Astrocyte of the spinal cord (primary cell): ENCODE measurements at places on chromosomes 3 and 15.

DNA sequence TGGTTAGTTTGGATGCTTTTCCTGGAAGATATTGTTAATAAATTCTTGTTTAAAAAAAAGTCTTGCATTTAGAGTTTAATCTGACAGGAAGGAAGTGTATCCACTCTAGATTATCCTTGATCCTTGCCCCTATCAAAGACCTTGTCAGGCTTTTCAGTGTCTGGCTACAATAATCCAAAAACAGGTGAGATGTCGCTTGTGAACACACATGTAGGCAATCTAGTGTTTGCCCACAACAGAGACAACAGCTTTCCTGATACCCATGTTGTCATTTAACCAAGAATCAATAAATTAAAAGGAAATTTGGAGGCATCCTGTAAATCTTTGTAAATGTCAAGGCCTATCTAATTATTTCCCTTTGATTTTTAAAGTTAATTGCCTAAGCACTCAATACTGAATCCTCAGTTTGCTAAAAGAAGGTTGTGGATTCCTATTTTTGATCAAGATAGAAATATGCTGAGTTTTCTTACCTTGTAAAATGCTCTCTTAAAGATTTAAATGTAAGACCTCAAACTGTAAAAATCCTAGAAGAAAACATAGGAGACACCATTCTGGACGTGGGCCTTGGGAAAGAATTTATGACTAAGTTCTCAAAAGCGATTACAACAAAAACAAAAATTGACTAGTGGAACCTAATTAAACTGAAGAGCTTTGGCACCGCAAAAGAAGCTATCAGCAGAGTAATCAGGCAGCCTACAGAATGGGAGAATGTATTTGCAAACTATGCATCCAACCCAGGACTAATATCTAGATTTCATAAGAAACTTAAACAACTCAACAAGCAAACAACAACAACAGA is 207.7 kb downstream of the NAALADL2 start:
- no peak for DNase-seq

DNA sequence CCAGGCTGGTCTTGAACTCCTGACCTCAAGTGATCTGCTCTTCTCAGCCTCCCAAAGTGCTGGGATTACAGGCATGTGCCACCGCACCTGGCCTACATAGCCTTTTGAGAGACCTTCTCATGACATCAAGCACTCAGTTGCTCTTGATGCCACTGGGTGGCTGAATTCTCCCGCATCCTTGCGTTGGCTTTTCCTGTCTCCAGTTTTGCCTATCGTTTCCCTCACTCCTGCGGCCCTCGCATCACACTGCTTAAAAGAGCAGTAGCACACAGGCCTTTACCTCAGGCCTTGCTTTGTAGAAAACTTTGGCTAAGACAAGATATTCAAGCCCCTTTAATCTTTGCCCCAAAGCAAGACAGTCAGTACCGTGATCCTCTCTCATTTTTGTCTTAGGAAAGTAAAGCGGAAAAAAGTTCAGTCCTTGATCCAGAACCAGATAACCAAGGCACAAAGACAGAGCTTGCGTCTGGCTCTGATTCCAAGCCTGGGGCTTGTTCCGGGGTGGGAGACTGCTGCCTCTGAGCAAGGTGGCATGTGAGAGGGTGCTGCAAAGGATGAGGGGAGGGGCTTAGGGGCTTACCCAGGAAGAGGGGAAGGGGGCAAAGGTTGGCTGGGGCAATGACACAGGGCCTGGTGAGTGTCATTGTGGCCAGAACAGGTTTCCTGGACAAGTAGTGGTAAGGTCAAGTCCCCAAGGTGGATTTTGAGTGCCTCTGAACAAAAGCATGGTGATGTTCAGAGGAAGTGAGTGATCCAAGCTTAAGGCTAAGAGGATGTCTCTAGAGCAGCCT is 175.0 kb upstream of the TLE3 start:
- DNase-seq, result no peak

GRCh38 chr15:92586383-92586942 is 69.1 kb downstream of the FAM174B start:
- DNase-seq, result no peak

DNA sequence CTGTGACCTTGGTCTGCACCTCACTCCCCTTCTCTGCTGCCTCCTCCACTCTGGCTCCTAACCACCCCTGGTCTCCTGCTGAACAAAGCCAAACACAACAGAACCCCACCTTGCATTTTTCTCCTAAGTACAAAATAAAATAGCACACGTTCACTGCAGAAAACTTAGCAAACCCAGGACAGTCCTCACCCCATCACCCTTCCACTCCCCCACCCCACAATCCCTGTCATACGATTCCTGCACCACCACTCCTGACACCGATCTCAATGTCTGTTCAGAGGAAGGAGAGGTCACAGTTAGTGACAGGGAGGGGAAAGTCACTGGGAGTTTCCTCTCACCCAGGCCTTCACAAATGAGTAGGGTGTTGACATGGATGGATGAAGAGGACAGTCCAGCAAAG is 4.2 kb downstream of the VPS33B start:
- DNase-seq, result no peak

DNA sequence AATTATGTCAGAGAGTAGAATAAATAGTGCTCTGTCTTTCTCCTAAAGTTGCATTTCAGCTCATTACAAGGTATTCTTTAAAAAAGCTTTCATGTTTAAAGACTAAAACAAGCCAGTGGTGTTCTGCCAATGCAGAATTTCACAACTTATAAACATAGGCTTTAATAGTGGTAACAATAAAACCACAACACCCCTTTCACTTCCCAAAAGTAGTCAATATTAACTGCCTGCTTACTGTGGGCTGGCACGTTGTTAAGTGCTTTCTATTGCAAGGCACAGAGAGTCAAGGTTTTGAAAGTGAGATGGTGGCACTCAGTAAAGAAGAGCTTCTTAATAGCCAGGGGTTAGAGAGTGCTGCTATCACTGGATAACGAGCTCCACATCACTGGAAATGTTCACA is 8.4 kb upstream of the RTP1 start:
- no peak for DNase-seq

DNA sequence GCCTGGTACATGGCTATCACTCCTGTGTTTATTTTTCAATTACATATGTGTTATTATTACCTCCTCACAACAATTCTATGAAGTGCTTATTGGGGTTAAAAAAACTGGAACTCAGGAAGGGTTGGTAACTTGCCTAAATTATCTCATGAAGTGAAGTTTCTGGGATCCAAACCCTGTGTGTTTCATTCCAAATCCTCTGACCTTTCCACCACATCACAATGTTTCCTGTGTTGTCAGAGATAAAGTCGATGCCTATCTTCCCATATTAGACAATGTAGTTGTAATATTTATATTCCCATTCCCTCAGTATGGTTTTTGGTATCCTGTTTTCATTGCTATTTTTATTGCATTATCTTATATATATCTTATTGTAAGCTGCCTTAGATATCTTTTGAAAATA is 269.1 kb upstream of the CFAP20DC start:
- no peak for DNase-seq

GRCh38 chr3:127077068-127077467 is 94.2 kb downstream of the PLXNA1 start:
- no peak for DNase-seq

DNA sequence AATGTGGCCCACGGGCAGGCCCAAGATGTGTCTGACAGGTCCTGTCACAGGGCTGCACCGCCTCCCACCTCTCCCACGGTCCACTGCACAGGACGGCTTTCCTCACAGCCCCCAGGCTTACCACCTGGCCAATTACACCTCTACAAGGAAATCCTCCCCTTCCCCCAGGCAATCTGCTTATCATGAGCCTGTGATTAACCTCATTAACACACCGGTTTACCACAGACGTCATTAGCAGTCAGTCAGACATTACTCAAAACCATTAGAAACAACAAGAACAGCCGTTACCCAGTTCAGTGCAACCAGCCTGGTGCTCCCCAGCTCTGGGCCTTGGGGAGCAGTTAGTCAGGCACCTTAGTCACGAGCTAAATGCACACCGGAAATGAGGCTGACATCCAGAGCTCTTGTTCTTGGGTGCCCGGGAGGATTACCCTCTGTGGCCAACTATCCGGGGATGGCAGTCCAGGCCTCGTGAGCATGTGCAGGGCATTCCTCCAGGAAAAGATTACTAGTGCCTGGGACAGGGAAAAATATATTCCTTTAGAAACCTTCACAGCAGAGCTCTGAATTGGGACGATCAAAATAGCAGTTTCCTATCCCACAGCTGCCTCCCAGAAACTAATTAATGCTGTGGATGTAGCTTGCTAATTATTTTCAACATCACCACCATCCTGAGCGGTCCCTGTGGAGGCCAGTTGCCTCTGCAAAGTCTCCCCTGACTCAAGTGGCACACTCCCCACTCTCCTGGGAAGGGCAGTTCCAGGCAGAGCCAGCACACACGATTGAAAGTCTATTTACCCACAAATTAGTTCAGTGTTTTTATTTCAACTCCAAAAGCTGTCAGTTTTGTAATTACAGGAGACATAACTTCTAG is 117.4 kb upstream of the ZBED2 start:
- DNase-seq, result peak; percentile 29

DNA sequence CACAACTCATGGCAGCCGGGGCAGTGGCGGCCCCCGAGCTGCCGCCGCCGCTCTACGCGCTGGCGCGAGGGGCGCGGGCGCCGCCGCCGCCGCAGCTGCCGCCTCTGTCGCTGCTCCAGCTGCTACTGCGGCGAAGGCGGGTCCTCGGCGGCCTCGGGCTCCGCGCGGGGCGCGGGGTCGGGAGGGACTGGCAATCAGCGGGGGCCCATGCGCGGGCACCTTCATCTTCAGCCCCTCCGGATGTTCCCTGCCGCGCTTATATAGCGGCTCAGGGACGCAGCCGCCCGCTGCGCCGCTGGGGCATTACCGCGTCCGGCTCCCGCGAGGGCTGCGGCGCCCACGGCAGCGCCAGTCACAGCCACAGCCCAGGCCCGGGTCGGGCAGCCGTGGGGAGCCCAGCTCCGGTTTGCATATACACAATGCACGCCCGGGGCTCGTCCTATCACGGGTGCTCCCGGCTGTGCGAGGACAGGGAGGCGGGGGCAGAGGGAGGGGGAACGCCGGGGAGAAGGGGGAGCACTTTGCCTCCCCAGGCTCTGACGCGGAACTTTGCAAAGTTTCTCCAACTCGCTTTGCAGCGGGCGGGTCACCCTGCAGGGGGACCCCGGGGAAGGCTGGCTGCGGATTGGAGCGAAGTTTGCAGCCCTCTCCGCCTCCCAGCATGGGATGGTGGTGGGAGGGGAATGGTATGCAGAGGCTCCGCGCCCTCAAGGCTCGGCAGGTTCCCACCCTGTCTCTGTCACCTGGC is at the start of gene VGLL3:
VGLL3 (minus strand) TSS at position 416 of the 748 bp plus-strand sequence; CDS start at position 10, 406 bp downstream.
- DNase-seq, result peak; percentile 94

DNA sequence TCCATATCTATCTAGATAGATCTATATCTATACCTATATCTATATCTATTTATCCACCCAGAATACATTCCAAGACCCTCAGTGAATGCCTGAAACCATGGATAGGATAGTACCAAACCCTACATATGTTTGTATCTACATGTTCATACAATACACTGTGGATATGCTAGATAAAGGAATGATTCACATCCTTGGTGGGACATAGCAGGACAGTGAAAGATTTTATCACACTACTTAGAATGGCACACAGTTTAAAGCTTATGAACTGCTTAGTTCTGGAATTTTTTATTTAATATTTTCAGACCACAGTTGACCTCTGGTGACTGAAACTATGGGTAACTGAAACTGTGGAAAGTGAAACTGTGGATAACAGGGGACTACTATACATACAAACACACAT is 198.8 kb upstream of the TTC14 start:
- no peak for DNase-seq

GRCh38 chr15:36175186-36175740 is 404.2 kb upstream of the CDIN1 start:
- no peak for DNase-seq

GRCh38 chr3:124360563-124360962 is 368.6 kb upstream of the ROPN1 start:
- no peak for DNase-seq

GRCh38 chr3:171815973-171816595 is 5.8 kb upstream of the PLD1 start:
- peak; percentile 39 for DNase-seq

DNA sequence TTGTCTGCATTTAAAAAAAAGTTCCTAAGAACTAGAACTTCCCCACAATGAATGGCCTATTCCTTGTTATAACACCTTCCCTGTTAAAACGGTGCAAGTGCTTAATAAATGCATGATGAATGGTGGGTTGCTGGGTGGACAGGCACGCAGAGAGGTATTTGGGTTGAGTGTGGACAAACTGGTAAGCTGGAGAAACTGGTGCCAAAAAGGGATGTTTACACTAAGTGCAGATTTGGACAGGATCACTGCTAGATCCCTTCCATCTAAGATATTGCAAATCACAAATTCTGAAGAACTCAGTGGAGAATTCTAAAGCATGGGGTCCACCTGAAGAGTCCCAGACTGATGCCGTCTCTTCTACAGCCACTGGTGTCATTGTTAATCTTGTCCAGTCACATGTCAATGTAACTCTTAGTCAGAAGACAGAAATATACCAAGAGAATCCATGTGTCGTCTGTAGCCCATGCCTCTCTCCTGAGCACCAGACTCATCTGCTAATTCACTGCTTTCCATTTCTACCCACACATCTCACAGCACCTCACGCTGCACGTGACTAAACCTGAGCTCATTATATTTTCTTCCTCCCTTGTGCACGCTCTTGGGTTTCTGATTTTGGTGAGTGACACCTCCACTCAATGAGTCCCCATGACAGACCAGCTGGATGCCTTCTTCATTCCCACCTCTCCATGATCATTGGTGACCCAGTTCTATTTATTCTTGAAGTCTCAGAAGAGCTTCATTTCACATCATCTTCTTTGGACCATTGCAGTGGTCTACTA is 328.9 kb downstream of the THSD4 start:
- DNase-seq, result no peak

- peak; percentile 57 for DNase-seq
Measured at GRCh38 chr3:33437556-33438283, 2.5 kb downstream of the UBP1 start.

DNA sequence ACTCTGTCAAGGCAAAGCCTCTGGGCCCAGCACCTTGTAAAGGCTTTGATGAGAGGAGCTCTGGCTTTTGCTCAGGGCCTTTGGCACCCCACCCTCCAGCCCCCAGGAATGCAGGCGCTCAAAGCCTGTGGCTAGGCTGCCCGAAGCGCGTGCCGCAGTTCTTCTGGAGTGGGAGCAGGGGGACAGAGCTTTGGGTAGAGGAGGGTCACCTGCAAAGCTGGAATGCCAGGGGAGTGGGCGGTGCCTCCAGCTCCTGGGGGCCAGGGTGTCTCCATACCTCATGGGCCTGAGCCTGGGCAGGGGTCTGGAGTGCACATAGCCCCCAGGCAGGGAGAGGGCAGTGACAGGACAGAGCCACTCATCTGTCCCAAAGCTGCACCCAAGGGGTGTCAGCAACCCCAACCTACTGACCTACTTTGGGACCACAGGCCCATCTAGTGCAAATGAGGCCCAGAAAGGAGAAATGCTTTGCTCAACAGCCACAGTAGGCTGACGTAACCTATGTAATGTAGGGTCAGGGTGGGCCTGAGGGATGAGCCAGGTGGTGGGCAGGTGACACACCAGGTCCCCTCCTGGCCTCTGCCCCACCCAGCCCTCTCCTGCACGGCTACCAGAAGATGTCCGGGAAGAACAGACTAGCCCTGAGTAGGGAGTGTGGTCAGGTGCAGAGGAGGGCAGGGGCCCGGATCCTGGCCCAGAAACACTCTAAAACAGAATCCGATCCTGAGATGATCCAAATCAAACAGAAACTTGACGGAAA is 2.2 kb upstream of the CALML4 start:
- DNase-seq, result no peak
